Adipocyte (in vitro differentiated cells): ENCODE measurements at places on chromosomes 16 and 17.

DNA sequence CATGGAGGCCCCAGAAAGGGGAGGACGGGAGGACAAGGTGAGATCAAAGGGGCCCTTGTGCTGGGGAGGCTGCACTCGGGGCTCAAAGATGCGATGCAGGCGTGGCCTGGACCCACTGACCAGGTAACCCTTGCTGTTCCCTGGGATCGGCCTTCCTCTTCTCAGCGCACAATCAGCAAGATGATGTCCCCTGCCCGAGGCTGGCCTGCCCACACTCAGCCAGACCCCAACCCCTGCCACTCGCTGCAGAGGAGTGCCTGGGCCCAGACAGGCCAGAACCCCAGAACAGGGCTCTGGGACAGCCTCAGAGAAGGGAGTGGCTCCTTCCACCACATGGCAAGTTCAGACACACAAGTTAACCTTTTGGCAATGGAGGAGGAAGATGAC is 14.8 kb downstream of the KIFC3 start:
- DNase-seq, result no peak

DNA sequence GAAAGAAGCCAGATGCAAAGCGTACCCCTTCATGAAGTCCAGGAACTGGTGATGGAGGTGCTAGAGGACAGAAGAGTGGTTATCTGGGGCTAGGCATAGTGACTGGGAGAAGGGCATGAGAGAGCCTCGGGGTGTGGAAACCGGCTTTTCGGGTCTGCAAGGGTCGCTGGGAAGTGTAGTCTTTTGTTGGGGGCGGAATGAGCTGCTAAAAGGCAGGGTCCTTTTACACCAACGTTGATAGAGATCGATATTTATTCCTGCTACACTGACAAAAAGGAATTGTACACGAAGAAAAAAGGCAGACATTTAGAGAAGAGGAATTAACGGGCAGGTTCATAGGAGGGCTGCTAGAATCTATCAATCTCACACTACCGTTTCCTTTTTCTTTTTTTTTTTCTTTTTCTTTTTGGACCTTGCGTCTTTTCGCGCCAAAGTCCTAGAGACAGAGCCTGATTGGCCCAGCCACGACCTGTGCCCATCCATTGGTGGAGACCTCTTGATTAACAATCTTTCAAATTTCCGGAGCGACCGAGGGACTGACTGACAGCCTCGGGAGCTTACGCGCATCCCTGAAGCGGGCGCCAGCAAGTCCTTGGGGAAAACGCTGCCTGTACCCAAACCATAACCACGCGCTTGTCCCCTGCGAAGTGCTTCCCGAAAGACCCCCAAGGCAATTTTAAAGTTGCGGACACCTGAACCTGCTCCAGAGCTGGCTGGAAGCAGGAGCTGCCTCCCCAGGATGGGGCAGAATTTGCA is 27.7 kb upstream of the DHRS7B start:
- DNase-seq, result peak; percentile 85

DNA sequence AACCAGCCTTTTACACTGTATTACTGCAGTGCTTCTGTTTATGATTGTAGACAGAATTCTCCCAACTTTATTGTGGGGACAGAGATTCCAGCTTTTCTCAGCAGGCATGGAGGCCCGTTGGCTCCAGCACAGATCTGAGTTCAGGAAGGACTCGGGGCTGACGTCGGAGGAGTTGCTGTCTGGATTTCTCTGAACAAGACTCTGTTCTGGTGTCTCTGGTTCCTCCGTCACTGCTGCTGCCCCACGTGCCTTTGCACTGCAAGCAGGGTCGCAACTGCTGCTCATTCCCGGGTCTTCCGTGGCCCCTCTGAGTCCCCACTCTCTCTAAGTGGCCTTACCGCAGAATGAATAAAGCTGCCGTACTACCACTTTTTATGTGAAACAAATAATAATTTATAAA is 88.4 kb downstream of the BANP start:
- DNase-seq, result no peak

GRCh38 chr17:73900516-73900915 is 256.3 kb upstream of the SDK2 start:
- DNase-seq, result no peak

DNA sequence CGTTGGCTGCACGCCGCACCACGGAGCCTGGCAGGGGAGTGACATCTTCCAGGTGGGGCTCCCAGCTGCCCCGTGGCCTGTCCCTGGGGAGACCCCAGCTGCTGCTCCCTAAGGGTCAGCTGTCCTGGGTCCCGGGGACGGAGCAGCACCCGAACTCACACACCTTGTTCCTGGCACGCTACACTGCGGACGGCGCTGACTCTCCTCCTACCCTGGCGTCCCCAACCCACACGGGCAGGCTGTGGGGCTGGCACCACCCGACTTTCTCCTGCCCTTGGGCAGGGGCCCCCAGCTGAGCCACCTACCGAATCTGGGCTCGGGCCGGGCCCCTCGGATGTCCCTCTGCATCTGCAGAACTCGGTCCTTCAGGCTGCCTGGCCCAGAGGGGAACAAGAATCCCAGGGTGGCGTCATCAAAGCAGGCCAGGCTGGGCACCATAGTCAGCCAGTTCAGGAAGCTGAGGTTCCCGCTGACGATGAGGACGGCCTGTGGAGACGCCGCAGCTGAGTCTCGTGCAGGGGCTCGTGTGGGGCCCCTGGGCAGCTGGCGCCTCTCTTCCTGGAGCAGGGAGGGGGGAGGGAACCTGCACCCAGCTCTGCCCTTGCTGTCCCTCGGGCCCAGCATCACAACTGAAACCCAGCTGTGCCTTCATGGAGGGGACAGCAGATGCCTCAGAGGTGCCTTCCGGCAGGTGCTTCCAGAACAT is 70.5 kb upstream of the GNG13 start:
- no peak for DNase-seq

DNA sequence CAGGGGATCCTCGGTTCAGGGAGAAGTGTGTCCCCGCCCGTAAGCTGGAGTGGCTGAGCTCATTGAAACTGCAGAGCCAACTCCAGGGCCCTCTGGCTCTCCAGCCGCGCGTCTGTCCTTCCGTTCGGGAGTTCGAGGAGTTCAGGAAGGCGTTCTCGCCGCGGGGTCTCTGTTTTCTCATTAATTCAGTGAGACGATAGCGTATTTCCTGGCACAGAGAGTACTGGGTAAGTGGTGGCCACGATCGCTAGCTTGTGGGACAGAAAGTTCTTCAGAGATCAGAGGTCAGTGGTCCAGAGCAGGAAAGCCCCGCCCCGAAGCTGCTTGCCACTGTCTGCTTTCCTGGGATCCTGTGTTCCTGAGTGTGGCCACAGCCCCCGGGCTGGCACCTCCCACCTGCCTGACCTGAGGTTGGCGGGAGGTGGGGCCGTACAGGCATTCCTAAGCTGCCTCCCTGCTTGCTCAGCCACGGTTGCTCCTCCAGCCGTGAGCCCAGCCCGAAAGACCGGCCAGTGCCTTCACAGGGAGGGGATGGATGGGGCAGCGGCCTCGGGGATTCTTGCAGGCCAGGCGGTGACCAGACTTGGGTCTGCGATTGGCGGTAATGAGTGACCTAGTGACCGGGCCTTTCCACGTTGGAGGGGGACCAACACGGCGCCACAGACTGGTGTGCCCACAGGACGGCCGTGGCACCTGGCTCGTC is 8.9 kb downstream of the BAIAP2 start:
- no peak for DNase-seq

GRCh38 chr17:20095336-20096080 is 86.3 kb downstream of the SPECC1 start:
- DNase-seq, result peak; percentile 50

- no peak for DNase-seq
Measured at GRCh38 chr16:4647644-4647980, 23.0 kb downstream of the MGRN1 start.

GRCh38 chr16:17072104-17072503 is 398.7 kb downstream of the XYLT1 start:
- no peak for DNase-seq

DNA sequence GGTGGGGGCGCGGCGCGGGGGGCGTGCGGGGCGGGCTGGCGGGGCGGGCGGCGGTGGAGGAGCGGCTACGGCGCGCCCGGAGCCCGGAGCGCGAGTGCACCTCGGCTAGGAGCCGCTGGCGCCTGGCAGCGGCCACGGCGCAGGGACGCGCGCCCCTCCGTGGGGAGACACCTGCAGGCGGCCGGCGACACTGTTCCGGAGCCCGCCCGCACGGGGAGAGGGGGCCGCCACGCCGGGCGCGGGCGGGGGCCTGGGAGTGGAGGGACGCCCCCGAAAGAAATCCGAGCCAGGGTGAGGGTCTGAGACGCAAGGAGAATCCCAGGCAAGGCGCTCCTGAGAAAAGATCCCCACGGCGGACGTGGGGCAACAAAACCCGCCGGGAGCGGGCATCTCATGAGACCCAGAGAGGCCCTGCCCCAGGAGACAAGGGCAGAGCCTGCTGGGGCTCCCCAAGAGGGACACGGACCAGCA is at the start of gene GSG1L:
Gene GSG1L, minus strand, starts transcription at position 124 of the 471 bp plus-strand sequence. CDS start 290 bp downstream, outside the sequence.
- DNase-seq, result no peak

DNA sequence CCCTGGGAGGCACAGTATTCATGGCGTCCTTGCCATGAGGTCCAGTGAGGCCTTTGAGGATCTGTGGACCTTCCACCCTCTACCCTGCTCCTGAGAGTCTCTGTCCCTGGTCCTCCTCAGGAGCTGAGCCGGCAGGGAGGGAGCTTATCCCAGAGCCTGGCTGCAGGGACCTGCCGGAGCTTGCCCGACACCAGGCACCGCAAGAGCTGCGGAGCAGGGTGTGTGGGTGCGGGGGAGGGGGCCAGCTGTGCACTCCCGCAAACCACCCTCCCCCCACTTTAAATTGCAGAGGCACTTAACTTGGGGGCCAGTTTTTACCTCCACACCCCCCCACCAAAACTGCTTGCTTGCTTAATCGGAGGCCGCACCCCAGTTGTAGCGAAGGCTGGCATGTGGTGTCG is 609 bp upstream of the ZNF750 start:
- no peak for DNase-seq

DNA sequence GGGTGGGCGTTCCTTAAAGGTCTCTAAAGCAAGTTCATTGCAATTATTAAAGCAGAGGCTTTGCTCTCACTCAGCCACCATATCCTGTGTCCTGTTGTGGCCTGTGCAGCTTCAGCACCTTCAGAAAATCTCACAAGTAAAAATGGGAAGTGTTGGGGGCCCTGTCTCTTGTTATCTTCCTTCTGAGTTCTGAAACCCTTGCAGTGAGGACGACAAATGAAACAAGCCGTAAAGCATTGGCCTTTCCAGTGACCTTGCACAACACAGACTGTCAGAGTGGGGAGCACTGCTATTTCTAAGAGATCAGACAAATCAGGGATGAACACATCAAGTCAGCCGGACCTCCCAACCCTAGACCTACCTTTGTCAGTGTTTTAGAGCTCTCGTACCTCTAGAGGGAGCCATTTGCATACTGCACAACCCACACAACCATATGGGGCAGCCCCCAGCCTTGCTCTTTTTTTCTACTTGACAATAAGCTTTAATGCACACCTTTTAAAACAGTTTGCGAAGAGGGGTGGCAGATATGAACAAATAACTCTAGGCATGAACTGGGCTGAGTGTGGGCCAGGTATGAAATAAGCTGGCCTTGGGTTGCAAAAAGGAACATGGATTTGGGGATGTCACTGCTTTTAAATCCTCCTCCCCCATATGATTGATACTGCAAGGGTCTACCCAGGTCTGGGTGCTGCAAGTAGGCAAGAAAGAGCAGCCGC is 89.8 kb downstream of the KATNIP start:
- DNase-seq, result peak; percentile 65

DNA sequence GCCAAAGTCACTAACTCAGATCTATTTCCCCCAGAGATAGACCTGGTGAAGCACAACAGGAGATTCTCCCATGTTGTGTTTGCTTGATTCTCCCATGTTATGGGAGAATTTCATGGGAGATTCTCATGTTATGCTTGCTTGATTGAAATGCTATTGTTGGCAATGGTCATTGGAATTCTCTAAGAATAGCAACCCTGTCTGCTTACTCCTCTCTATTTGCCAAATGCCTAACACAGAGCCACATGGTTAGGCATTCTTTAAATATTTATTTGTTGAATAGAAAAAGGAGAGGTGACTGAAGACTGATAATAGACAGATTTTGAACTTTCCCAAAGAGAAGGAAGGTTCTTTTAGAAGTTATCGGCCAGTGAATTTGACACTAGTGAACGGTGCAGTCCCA is 111.5 kb upstream of the MPHOSPH6 start:
- no peak for DNase-seq

- peak; percentile 90 for DNase-seq
Measured at GRCh38 chr17:8151641-8152111, 528 bp downstream of the PER1 start.

GRCh38 chr17:45246861-45247428 is 14.9 kb downstream of the SPATA32 start:
- peak; percentile 32 for DNase-seq

- DNase-seq, result no peak
Measured at GRCh38 chr17:40483679-40484078, 17.7 kb downstream of the TNS4 start.

- DNase-seq, result no peak
Measured at GRCh38 chr16:49601576-49601975, 228.0 kb downstream of the C16orf78 start.

DNA sequence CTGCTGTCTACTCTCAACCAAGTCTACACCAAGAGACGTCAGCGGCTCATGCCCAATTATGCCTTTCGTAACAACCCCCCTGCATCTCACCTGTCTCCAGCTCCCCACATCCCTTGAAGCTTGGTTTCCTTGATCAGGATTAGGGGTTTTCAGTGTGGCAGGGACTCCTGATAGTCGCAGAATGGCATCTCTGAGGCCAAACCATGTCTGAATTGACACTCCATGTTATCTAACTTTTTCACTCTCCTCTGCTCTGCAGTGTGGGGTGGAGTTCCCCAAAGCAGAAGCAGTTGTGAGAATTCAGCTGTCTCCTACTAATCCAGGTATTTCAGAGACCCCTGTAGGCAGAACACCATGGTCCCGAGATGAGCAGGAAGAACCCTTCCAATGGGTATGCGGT is 5.6 kb upstream of the AHSP start:
- no peak for DNase-seq

GRCh38 chr16:12681653-12682052 is 122.0 kb downstream of the CPPED1 start:
- DNase-seq, result no peak

GRCh38 chr17:77392376-77393273 is 251.9 kb downstream of the SEC14L1 start:
- no peak for DNase-seq

DNA sequence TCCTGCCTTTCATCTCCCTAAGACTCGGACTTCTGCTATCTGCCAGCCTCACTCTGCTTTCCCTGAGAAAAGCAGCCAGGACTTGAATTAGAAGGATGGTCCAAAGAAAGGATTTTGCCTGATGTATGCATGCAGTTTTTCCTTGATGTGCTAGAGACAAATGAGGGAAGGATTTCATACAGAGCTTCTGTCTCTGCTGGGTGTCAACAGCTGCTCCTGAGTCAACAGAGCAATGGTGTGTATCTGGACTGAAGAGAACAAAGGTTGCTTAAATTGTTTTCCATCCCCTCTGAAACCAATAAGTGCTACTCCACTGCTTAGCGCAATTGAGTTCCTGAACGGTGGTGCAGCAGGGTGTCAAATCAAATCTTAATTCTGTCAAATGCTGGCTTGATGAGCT is 680.6 kb upstream of the C16orf82 start:
- DNase-seq, result no peak
